Activated CD8-positive, alpha-beta memory T cell treated with anti-CD3 and anti-CD28 coated beads for 1 hour (primary cell): ENCODE measurements at places on chromosomes 3 and 15.
A peak's percentile ranks its signal among the peaks of the same experiment; 100 is the strongest.

GRCh38 chr15:73436613-73437012 is 6.4 kb upstream of the REC114 start:
- no peak for DNase-seq

DNA sequence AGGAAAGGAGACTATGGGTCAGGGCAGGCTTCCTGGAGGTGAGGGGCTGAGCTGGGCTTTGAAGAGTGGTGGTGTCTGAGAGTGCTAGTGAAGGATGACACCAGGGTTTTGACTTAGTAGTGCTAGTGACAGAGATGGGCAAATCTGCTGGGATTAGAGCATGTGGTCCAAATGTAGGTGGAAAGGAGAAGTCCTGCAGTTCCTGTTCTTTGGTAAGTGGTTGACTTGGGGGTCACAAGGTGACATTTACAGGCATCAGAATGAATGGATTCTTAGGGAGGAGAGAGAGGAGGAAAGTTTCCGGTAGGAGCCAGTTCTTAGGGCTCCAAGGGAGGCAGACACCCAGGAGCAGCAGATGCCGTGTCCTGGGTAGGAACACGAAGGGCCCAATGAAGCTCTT is 796 bp upstream of the DOCK3 start:
- DNase-seq: no peak

GRCh38 chr15:100210338-100210737 is 131.4 kb downstream of the ADAMTS17 start:
- no peak for DNase-seq

DNA sequence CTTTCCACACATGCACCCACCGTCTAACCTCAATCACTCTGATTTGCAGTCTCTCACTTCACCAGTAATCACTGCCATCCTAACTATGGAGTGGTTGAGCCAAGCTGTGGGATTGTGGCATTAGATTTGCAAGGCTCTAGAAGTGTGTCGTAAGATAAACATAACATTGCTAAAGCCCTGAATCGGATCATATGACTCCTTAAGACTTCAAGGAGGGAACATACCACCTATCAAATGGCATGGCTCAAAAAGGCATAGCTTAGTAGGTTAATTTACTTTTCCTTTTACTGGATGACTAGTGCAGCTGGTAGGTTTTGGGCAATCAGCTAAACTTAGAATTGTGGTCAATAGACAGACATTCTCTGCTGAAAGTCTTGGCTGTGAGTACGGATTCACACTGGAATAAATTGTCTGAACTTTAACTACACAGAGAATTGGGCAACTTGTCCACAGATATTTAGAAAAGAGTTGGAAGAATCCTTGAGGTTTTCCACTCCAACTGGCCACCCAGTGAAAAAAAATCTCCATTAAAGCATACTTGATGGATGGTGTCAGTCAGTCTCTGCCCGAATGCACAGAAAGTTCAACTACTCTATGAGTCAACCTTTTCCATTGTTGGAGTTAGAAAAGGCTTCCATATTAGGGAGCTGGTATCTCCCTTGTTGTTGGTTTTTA is 476.7 kb upstream of the CBLB start:
- no peak for DNase-seq

- no peak for DNase-seq
Observed at GRCh38 chr3:31543375-31543774, 10.7 kb downstream of the STT3B start.

DNA sequence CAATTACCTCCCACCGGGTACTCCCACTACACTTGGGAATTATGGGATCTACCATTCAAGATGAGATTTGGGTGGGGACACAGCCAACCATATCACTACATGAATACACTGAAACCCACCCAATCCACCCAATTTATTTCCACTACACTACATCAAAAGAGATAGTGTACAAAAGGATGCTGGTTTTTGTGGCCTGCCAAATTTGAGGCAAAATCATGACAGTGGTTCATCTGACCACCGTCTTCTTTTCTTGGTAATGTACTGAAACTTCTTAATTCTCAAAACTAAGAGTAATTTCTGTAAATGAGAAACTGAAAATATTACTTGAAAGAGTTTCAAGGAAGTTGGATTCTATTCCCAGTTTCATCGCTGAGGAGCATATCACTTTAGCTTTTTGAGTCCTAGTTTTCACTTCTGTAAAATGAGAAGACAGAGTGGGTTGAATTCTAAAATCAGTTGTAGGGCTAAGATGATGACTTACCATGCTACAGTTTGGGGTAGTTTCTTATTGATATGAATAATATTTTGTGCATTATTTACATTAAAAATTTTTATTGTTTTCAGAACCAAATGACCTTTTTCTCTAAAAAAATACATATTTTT is 360.4 kb upstream of the CNTN6 start:
- DNase-seq: no peak

DNA sequence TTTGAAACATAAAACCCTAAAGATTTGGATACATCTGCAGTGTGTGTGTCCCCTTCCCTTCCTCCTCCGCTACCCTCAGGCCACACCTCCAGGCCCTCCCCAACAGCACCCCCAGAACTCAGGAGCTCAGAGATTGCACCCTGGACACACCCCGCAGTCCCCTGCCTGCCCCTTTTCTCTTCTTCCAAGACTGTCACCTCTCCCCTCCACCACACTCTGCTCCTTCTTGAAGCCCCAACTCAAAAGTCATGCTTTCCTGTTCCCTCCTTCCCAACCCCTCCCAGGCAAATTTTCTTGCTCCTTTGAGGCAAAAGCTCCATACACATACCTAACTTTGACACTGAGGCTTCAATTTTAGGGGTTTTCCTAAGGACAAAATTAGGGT is 285.7 kb upstream of the STT3B start:
- no peak for DNase-seq

DNA sequence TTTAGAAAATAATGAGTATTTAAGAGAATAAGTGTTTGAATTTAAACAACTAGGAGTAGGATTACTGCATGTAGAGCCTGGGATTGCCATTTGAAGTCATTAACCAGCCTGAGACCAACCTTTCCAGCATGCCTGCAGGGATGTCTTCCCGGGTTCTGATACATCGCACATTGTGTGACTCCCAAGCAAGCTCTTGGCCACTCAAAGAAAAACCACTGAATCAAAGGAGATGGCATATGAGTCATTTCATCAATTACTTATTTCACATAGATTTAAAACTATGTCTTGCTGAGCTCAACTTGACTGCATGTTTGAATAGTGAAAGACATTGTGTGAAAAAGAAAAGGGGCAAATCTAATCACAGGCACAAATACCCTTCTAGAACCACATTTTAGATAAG is 15.0 kb upstream of the THBS1 start:
- no peak for DNase-seq

- DNase-seq: no peak
Observed at GRCh38 chr3:27114684-27115083, 254.5 kb downstream of the NEK10 start.

DNA sequence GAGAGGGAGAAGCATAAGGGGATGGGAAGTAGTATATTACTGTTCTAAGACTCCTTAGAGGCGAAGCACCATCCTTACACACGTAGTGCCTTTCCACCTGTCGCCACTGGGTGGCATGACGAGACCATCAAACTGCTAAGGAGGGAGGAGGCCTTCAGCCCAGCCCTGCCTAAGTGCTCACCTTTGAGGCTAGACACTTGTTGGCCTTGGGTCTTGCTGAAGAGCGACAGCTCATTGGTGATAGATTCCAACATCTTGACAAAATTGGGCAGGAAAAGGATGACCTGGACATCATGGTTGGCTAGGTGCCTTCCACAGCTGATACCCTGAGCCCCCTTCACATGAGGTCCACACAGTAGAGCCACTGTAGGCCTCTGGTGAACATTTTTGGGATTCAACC is 19.6 kb downstream of the CLK3 start:
- peak; percentile 51 for DNase-seq

GRCh38 chr3:4741106-4741403 is 238.2 kb upstream of the BHLHE40 start:
- DNase-seq: no peak

DNA sequence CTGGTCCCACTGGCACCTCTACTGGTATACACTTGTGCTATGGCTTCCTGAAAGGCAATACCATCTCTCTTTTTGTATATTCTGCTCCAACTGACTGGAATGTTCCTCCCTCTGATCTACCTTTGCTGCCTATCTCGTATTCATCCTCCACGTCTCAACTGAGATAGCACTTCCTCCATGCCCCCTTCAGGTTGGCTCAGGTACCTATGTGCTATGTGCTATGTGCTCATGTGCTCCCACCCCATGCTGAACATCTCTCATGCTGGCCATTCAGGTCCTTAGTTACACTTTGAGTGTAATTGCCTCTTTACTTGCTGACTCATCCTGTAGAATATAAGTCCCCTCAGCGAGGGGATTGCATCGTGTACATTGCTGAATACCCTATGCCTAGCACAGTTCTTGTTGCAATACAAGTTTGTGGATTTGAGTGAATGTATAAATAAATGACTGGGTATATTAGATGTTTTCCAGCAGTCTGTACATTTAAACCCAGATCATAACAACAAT is 156.9 kb downstream of the SOX2 start:
- DNase-seq: no peak

- no peak for DNase-seq
Observed at GRCh38 chr3:67239353-67239752, 241.2 kb downstream of the KBTBD8 start.

GRCh38 chr3:88141458-88142083 is 8.2 kb upstream of the C3orf38 start:
- no peak for DNase-seq

DNA sequence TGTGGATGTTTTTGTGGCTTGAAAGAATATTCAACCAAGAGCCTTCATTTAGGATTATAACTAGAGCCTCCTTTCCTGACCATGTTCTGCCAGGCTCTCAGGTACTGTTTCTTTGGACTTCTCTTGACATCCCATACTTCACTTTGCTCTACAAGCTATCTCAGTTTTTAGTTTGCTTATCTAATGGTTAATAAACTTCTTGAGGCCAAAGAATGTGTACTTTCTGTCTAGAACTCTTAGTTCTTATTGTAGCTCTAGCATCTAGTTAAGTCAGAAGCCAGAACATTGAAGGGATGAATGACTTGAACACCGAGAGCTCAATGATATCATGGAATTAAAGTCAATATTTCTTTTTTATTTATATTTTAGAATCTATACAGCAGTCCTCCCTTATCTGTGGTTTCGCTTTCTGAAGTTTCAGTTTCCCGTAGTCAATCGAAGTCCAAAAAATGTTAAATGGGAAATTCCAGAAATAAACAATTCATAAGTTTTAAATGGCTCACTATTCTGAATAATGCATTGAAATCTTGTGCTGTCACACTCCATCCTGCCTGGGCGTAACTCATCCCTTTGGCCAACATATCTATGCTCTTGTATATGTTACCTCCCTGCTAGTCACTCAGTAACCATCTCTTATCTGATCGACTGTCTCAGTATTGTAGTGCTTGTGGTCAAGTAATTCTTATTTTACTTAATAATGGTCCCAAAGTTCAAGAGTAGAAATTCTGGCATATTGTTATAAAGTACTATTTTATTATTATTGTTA is 368.6 kb upstream of the RBMS3 start:
- no peak for DNase-seq

- DNase-seq: no peak
Observed at GRCh38 chr3:151709847-151710246, 23.9 kb upstream of the AADACL2 start.

DNA sequence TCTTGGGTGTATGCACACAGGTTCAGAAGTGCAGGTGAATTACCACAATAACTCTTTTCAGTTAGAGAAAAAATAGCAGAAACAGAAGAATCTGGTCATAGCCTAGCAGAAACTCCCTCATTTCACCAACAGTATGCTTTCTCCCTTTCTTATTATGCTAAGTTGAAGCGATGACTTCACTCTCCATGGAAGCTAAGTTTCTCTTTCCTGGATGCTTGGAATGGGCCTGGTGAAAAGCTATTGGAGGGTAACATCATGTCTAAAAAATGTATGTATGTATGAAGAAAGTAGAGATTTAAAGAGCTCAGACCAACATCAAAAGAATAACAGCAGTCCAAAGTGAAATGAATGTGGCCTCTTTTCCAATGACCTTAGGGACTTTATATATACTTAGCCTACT is 145.5 kb downstream of the TIGIT start:
- no peak for DNase-seq

- no peak for DNase-seq
Observed at GRCh38 chr15:34606545-34606944, 23.1 kb upstream of the GOLGA8B start.
